Stimulated activated CD4-positive, alpha-beta T cell treated with anti-CD3 and anti-CD28 coated beads, Interleukin-15, amount 100 ng/mL, for 1 hour (primary cell): ENCODE measurements at places on chromosomes 11 and 22.

GRCh38 chr22:32583074-32583682 lies 108.6 kb downstream of the FBXO7 start:
- no peak for DNase-seq

DNA sequence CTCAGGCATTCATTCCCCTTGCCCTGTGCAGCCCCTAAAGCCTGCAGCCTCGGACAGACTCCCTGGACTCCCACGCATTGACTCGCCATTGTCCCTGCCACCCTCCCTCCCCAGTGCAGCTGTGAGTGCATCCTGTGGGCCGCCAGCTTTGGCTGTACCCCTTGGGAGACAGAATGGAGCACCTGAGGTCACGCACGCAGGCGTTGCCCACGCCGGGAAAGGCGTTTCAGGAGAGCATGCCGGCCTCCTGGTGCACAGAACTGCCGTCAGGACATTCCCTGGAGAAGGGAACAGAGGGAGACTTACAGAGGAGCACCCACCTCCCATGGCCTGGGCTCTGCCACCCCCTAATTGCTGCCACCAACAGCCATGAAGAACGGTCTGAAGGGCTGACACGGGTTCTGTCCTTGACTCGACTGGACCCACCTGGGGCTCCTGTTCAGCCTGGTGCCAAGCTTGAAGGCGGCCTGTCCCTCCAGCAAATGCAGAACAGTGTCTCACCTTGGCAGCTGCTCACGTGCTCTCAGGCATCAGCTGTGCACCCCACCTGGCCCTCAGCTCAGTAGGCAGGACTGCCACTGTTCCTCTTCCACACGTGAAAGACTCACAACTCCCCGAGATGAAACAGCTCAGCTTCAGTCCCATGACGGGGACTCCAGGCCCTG lies 503.8 kb downstream of the BRD1 start:
- no peak for DNase-seq

DNA sequence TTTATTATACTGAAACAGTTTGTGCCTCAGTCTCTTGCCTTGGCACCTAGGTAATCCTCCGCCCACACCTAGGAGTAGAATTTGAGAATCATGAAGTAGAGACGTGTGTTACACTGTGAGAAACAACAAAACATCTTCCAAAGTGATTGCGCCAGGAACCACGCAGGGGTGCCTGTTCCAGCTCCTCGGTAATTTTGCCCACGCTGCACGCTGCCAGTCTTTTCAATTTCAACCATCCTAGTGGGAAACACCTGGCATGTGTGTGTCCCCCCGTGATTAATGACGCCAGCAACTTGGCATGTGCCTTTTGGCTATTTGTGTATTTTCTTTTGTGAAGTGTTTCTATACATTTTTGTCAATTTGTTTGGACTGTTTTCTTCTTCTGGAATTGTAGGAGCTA lies 919.1 kb downstream of the BRD1 start:
- no peak for DNase-seq

DNA sequence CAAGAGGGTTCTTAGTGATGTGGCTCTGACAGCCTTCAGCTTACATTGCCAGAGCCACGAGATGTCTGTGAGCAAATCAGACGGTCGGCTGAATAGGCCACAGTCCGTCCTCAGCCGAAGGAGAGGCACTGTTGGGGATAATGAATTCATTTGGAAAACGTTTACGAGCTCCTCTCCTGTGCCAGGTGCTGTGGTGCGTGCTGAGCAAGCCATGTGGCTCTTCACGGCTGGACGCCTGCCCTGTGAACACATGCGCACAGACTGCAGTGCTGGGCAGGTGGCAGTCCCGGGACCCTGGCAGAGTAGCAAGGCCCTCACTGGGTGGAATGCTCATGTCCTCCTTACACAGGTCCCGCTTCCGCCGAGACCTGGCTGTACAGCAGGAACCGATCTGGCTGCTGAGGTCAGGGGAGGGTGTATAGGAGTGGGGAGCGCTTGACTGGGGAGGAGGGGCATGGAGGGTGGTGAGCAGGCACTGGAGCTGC lies 6.8 kb downstream of the TBC1D22A start:
- no peak for DNase-seq

GRCh38 chr22:33325232-33326004 lies 267.2 kb upstream of the SYN3 start:
- no peak for DNase-seq

GRCh38 chr22:26671317-26672059 lies 14.1 kb downstream of the MIAT start:
- peak; percentile 38 for DNase-seq
